ENCODE measurements at places on chromosomes 13 and 19. TPM values are rescaled to one million over a fixed set of nuclear protein-coding genes. Genes with fewer than 3 reads are reported as not detected.

Gene SIGLEC10
- total RNA-seq = not detected

Gene MTMR6
- 46.0 TPM for total RNA-seq

Gene SWSAP1
- total RNA-seq = 3.0 TPM

Gene SSC5D
- 3.6 TPM for total RNA-seq

Gene HIF3A
- total RNA-seq = not detected

Gene COL4A1
- 207 TPM for total RNA-seq

Gene FUT3
- total RNA-seq = not detected

GRCh38 chr19:1648920-1649541 is 3.4 kb downstream of the TCF3 start:
- no peak for DNase-seq

DNA sequence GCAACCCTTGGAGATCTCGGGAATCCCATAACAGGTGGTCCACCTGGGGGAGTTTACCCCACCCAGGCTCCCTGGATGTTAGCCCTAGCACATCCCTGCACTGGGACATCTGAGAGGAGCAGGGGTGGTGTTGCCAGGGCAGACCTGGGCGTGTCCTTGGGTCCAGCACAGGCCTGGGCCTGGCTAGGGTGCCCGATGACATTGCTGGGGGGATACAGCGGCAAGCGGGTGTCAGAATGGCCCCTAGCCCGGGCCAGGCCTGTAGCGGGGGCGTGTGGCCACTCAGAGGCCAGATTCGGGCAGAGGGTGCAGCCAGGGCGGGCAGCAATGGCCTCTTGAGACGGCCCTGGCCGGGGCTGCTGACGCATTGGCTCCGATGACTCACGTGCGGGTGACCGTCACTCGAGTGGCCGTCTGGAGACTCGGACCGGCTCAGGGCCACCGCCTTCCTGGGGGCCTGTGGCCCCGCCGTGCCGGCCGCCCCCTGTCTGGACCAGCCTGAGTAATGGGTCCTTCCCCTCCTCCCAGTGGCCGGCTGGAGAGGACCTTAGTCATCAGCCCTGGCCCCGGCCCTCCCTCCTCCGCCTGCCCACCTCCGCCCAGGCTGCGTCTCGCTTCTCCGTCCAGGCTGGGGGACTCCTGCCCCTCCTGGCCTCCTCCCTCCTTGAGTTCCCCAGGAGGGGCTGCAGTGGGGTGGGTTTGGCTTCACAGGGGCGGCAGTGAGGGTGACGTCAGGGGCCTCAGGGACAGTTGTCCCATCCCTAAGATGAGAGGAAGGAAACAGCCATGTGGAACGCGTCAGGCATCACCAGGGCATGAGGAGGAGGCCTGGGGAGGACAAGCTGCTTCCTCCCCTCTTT is 23.2 kb upstream of the CRTC1 start:
- DNase-seq = peak; percentile 91

- DNase-seq = no peak
Measured at GRCh38 chr13:94849254-94849653, 136.9 kb upstream of the SOX21 start.

DNA sequence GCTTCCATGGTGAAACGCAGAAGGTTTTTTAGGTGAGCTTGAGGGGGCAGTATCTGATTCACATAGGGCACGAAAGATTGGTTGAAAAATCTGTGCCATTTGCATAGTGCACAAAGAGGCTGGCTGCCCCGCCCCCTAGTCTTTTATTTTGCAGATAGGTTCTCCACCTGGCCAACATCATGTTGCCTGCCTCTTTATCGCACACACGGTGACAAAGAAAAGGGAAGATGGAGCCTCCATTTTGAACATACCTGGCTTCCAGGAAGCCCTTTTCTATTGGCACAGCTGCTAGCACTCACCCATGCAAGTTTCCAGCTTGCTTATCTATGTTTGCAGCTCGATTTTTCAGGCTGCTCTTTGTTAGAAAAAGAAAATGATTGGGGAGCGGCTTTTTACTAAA is 316.2 kb upstream of the KLHL1 start:
- DNase-seq = no peak

GRCh38 chr13:105278943-105279381 is 1256.5 kb downstream of the EFNB2 start:
- DNase-seq = no peak

DNA sequence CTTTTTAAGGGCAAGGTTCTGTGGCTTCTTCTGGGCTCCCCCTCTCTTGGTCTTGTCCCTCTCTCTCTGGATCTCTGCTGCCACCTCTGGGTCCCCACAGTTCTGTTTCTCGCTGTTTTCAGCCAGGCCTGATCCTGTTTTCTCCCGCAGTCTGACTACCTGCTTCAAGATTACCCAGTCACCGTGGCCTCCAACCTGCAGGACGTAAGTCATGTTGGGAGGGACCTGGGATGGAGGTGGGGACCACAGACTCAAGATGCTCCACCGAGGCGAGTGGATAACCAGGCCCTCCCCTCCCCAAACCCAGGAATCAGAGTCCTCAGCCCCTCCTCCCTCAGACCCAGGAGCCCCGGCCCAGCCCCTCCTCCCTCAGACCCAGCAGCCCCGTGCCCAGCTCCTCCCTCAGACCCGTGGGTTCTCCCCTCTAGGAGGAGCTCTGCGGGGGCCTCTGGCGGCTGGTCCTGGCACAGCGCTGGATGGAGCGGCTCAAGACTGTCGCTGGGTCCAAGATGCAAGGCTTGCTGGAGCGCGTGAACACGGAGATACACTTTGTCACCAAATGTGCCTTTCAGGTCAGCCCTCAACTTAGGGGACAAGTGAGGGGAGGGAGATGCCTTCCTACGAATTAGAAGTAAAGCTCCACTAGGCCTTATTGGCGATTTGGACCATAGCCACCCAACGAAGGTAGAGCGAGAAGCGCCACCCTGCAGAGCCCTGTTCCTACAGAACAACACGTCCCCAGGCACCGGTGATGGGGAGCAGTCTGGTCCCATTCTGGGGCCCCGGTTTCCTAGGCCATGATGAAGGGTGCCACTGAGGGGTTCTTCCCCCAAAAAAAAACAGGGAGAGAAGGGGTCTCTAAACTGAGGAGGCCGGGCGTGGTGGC is 2.2 kb downstream of the FLT3LG start:
- no peak for DNase-seq

DNA sequence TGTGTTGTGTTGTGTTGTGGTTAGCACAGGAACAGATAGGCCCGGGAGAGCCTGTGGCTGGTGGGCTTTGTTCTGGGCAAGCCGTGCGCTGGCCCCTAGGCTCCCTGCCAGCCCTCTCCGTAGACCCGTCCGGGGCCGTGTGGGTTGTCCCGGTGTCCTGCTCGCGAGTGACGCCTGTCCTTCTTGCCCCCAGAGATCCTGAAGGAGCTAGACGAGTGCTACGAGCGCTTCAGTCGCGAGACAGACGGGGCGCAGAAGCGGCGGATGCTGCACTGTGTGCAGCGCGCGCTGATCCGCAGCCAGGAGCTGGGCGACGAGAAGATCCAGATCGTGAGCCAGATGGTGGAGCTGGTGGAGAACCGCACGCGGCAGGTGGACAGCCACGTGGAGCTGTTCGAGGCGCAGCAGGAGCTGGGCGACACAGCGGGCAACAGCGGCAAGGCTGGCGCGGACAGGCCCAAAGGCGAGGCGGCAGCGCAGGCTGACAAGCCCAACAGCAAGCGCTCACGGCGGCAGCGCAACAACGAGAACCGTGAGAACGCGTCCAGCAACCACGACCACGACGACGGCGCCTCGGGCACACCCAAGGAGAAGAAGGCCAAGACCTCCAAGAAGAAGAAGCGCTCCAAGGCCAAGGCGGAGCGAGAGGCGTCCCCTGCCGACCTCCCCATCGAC is 5.7 kb downstream of the ING1 start:
- no peak for DNase-seq

DNA sequence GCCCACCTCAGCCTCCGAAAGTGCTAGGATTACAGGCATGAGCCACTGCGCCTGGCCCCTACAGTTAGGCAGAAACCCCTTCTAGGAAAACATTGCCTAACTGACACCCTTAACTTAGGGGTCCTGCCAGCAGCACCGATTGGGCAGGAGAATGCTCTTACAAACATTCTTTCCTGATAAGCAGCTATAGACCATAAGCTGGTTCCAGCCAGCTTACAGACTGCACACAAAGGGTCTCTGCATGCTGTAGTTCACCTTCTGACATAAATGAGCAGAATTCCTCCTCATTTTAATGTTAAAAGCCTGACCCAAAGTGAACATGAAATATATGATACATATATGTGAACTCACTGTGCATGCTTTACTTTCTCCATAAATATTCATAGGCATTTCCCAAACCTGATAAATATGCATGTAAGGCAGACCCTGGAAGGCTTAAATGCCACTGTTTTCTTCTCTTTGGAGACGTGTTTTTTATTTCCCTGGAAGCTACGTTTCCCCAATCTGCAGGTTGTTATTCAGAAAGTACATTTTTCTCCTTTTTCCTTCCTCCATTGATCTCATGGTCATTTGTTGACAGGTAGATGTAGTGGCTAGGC is 48.5 kb upstream of the KL start:
- DNase-seq = no peak

DNA sequence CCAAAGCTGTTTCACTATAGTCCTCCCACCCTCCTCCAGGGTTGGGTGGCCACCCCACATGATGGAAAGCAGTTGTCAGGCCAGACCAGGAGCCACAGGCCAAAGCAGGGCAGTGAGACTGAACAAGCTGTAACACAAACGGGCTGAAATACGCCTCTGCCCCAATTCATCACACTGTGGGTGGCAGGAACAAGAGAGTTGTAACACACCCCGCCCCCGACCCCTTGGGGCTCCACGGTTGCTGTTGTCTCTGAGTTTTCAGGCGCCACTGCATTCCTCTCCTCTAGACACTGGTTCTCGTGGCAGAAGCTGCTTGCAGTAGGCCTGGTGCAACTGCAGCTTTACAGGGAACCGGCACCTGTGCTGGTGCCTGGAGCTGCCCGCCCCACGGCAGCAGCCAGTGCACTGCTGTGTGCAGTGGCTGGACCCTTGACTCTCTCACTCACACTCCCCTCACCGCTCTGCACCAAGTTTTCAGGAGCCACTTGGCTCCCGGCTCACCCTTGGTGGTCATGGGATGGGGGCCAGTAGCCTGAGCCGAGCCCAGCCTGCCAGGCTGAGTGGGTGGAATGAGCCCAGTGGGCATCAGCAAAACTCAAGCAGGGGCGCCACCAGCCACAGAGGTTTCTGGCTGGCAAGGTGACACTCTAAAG is 1314.5 kb upstream of the MIR17HG start:
- DNase-seq = no peak

Measured in RPMI7951 (cell line).